ENCODE measurements at places on chromosomes 7 and 10.
A peak's percentile ranks its signal among the peaks of the same experiment; 100 is the strongest.

GRCh38 chr10:128169811-128170379, 43.7 kb upstream of the MKI67 start:
- no peak for DNase-seq

GRCh38 chr7:137846549-137846826, 286 bp downstream of the DGKI start:
- DNase-seq = no peak

DNA sequence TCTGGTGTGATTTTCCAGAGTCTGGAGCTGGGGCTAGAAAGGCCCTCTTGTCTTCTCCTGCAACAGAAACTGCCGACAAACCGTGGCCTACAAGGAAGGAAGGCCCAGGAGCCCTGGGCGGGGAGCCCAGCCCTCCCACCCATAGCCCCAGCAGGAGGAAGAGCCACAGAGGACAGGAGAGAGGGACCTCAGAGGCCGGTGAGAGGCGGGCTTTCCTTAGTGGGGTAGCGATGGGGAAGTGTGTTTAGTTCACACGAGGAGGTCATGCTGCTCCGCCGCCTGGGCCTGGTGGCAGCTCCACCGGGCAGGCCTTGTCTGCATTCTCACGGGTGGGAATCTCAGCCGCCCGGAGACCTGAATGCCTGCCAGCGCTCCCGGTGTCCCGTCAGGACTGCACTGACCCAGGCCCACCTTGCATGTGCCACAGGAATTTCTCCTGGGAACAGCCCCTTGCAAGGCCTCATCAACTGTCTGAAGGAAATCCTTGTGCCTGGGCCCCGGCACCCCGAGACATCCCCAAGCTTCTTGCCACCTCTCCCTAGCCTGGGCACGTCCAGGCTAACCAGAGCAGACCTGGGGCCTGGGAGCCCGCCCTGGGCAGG, 50.9 kb downstream of the ZNF467 start:
- no peak for DNase-seq

GRCh38 chr7:112511451-112512202, 30.8 kb downstream of the LSMEM1 start:
- DNase-seq = no peak

DNA sequence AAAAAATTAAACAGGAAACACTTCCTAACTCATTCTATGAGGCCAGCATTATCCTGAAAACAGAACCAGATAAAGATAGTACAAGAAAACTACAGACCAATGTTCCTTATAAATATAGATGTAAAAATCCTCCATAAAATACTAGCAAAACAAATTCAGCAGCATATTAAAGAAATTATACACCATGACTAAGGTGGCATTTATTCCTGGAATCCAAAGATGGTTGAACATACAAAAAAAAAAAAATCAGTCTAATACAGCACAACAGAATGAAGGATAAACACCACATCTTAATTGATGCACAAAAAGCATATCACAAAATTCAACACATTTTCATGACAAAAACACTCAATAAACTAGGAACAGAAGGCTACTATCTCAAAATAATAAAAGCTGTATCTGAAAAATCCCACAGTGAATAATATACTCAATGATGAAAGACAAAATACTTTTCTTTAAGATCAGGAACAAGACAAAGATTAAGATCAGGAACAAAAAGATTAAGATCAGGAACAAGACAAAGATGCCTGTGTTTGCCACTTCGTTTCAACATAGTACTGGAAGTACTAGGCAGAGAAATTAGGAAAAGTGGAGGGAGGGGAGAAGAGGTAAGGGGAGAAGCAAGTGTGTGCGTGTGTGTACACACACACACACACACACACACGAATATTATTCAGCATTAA, 95.6 kb downstream of the SNX13 start:
- DNase-seq = no peak

- no peak for DNase-seq
Observed at GRCh38 chr7:138066954-138067394, 9.3 kb upstream of the AKR1D1 start.

GRCh38 chr7:73328696-73329095, 735 bp downstream of the FKBP6 start:
- DNase-seq = no peak

DNA sequence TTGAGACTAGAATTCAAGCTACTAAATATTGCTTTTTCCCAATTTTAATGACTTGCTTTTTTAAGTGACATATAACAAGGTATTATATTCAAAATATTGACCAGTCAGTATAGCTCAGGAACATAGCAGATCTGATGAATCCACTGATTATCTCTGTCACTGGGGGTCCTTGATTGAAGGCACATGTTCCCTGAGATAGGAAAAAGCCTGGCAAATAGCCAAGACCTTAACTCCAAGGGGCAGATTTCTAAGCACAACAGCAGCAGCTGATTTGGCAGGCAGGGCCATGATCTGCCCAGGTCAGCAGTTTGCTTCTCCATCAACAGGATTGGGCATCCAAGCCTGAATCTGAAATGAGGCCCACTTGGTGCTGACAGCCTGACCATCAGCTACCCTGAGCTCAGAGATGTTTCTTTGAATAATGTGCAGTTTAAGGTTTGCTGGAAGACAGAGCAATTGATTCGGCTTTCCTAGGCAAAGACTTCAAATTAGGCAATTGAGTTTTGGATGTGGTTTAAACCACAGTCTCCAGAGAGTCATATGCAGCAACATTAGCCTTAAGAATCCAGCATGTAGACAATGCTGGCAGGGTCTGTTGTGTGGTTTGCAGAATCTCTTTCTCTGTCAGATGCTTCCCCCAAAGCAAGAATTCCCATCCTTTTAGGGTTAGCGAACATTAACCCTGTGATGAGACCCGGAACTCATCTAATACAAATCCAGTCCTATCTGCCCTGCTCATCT, 352.6 kb downstream of the ADRA2A start:
- no peak for DNase-seq

- DNase-seq = no peak
Observed at GRCh38 chr7:112060625-112061024, 145.6 kb downstream of the DOCK4 start.

GRCh38 chr7:100556541-100556940, 17.2 kb downstream of the SAP25 start:
- no peak for DNase-seq

GRCh38 chr7:100017300-100017699, 1.9 kb downstream of the ZKSCAN1 start:
- DNase-seq = no peak

GRCh38 chr7:70739646-70740210, 392.2 kb upstream of the GALNT17 start:
- no peak for DNase-seq

DNA sequence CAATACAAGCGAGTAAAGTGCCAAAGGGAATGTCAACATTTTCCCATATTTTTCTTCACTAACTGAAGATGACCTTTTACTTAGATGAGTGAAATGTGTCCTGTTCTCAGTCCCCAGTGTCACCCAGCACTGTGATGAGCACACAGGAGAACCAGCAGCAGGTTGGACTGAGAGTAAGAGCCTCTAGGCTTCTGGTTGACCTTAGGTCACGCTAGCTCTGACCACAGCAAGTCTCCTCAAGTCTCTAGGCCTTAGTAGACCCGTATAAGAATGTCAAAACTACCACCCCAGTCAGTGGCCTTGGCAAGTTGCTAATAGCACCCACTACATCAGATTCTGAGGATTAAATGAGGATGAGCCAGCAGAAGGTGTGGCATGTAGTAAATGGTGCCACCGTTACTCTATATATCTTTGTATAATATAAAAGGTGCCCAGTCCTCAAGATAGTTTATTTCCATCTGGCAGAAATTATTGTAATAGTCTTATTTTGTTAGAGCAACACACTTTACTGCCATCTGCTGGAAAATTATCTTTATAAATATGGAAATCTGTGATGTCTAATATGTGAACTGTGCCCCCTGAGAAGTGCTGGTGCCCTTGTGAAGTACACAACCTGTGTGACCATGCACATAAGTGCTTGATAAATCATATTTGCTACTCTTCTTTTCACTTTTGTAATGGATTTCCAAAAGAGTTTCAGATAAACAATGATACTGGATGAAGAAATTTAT, 75.7 kb downstream of the SPAG6 start:
- DNase-seq = no peak

- DNase-seq = no peak
Observed at GRCh38 chr10:126939706-126940105, 34.5 kb downstream of the DOCK1 start.

GRCh38 chr10:97320480-97321031, 1.5 kb downstream of the FRAT1 start:
- no peak for DNase-seq

DNA sequence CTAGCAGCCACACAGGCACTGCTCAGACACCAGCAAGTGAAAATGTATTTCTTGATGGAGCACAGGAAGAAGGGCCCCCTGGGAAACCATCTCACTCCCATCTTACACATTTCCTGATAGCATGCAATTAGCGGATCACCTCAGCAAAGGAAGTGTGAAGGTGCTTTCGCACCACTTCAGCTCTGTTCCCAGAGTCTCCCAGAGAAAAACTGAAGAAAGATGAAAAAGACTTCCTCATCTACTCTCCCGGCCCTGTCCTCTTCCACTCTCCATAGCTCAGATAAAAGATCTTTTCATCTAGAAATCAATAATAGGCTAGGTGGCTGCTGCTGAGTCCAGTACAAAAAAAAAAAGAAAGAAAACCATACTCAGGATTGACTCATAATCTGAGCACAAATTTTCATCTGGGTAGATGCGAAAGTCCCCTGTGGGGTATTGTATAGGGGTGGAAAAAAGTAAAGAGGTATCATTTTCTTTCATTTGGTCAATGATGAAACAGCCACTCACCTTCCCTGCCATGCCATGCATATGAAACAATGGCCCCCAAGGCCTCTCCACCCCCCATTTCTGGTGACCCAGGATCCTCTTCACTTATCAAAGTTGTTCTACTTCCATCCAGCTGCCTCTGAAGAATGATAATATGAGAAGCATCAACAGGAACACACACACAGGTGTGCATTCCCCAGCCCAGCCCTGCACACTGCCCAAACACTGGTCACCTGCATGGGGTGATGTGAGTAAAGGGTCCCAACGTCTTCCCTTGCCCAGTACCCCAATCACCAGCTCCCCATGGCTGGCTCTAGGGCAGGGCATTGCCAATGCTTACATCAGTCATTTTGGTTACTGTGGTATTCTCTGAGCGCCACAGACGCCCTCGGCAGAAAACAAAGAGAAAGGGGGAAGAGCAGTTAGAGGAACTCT, 48.8 kb upstream of the DGKI start:
- DNase-seq = no peak

GRCh38 chr7:100053215-100053614, 3.6 kb downstream of the ZSCAN21 start:
- peak; percentile 49 for DNase-seq

GRCh38 chr7:70177166-70177565, 578.9 kb downstream of the AUTS2 start:
- DNase-seq = peak; percentile 4

DNA sequence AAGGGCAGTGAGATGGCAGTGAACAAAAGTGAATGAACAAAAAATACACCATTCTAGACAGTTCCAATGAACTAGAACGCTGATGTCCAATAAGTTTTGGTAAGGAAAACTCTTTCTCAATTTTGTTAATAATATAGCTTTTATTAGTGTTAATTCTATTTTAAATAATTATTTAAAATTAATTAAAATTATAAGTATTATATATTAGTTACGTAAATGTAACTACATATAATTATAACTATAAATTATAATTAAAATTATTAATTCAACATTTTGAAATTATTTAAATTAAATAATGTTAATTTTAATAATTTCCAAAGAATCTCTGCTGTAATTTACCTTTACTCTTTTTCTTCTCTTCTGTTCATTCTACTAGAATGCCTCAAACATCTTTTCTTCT, 5.4 kb downstream of the SRI start:
- DNase-seq = no peak

GRCh38 chr10:79056736-79057391, 11.9 kb upstream of the ZMIZ1 start:
- DNase-seq = no peak

- no peak for DNase-seq
Observed at GRCh38 chr10:88526501-88527105, 56.5 kb downstream of the RNLS start.

GRCh38 chr10:59362959-59363381, 621 bp upstream of the FAM13C start:
- peak; percentile 46 for DNase-seq

DNA sequence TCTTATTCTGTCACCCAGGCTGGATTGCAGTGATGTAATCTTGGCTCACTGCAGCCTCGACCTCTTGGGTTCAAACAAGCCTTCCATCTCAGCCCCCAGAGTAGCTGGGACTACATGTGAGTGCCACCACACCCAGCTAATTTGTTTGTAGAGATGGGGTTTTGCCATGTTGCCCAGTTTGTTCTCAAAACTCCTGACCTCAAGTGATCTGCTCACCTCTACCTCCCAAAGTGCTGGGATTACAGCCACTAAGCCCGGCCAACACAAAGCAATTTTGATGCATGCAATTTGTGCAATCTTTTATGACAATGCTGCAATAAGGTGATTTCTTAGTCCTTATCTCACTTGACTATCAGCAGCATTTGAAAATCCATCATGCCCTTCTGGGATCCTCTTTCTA, 333.1 kb downstream of the FRMD4A start:
- DNase-seq = no peak

- no peak for DNase-seq
Observed at GRCh38 chr7:2483494-2483893, 7.3 kb upstream of the GRIFIN start.

DNA sequence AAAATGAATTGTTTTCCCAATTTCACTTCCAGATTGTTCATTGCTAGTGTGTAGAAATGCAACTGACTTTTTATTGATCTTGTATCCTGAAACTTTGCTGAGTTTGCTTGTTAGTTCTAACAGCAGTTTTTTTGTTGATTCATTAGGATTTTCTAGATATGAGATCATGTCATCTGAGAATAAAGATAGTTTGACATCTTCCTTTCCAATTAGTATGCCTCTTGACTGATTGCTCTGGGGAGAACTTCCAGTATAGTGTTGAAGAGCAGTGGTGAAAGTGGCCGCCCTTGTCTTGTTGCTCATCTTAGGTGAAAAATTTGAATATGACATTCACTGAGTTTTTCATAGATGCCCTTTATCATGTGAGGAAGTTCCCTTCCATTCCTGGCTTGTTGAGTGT, 11.9 kb upstream of the SUN1 start:
- DNase-seq = no peak

DNA sequence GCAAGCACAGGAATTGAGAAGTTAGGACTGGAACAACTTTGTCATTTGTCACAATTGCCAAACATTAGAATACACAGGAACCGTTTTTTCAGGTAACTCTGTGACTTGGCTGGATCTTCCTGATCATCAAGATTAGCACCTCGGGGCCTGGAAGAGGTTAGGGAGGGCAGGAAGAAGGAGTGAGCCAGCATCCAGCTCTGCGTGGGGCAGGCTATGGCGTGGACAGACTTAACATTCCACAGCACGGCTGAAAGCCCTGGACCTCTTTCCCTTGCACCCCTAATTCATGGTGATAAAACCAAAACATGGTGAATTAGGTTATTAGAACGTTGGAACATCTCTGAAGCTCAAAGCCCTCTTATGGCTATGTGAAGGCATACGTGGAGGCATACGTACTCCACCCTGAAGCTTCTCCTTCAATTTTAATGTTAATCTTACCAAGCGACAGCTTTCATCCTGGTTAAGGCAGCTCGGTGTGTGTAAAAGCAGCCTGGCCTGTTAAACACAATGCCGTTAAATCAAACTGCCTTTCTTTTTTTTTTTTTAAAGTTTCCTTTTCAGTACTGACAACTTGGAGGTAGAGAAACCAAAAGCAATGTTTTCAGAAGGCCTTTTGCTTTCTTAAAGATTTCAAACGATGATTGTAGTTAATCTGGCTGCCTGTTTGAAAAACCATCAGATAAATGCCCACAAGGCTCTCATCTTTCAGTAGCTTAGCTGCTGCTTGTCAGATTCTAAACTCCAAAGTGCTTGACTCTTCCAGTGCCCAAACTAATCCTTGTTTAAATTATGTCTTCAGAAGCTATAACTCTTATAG, 4.5 kb downstream of the GRK5 start:
- no peak for DNase-seq

GRCh38 chr7:23679898-23680413, at the start of gene FAM221A:
Gene FAM221A (plus strand): TSS chr7:23680199. CDS start chr7:23680219, 20 bp downstream.
- DNase-seq = peak; percentile 60
